ENCODE measurements at places on chromosomes 2 and 18.

DNA sequence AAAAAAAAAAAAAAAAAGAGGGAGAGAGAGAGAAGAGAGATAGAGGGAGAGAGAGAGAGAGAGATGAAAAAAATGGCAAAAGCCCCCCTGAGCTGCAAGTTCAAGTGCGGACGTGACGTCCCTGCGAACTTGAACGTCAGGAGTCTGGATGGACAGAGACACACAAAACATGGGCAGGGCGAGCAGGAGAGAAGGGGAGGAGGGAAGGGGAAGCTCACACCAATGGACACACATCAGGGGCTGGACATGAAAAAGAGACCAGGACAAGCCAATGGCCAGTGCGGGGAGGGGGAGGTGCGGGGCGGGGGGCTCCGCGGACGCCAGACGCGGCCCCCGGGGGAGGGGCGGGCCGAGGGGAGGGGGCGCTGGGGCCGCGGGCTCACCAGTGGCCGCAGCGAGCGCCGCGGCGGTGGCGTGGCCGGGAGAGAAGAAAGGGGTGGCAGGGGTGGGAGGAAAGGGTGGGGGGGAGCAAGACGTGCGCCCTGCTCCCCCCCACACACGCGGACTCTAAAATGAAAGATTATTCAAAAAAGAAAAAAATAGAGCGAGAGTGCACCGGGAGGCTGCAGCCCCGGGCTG lies at the start of gene BCL11A:
TSS of gene BCL11A (minus strand) at position 160 of the 579 bp plus-strand sequence. CDS start 384 bp downstream, outside the sequence.
- DNase-seq, result no peak

GRCh38 chr2:56613254-56613653 lies 429.5 kb downstream of the CCDC85A start:
- no peak for DNase-seq

- no peak for DNase-seq
These were observed 13.3 kb downstream of the MRPL44 start for GRCh38 chr2:223970343-223971128.

DNA sequence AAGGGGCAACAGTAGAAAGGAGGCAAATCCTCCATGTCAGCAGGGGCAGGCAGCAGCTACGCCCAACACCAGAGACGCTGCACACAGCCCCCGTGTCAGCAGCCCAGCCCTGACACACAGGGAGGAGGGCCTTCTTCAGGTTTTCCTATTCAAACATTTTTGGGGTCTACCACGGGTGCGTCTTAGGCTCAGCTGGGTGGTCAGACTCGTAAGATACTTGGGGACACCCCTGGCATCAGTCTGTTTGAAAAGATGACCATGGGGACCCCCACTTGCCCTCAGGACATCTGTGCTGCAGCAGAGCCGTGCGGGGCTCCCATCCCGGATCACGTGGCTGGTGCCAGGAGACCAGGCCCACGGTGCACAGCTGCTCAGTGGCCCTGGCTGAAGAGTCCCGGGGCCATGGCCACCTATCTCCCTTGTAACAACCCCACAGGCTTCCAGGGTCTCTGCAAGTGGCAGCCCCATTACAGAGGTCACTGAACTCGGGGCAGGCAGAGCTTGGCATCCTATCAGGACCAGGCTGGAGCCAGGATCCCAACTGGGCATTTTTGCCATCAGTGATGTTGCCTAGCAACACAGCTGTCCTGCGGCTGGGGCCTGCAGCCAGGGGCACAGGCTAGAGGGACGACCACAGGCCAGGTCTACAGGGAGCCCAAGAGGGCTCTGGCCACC lies 82.5 kb downstream of the EDAR start:
- DNase-seq, result no peak

DNA sequence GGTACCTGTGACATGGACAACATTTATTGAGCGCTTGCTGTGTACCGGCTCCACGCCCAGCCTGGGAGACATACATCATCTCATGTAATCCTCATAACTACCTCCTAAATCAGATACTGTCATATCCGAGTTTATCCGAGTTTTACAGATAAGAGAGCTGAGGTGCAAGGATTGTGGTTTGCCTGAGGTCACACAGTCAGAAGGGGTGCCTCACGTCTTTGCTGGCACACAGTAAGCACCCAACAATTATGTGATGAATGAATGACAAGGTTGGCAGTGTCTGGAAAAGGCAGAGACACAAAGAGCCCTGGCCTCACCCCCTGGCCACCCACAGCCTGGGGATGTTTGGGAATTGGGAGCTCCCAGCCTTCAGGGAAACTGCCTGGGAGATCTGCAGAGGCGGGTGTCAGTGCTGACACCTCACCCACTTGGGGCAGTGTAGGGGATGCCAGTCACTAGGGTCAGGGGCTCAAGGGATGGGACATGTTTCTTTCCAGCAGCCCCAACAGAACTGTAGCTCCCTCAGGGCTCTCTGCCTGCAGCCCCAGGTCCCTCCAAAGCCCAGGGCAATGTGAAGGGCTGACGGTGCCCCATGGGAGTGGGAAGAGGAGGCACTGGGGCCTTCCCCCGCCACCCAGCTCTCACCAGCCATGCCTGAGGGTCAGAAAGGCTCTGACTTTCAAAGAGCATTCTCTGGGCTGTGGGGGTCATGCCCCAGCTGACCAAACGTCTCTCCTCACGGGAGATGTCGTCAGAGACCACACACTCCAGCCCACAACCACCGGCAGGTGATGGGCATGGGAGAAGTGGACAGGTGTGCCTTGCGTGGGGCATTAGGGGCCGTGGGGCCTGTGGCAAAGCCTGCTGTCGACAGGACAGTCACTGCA lies 157.5 kb downstream of the ZFP36L2 start:
- DNase-seq, result peak; percentile 66

- DNase-seq, result no peak
These were observed 146.4 kb upstream of the HAAO start for GRCh38 chr2:42938671-42939370.

DNA sequence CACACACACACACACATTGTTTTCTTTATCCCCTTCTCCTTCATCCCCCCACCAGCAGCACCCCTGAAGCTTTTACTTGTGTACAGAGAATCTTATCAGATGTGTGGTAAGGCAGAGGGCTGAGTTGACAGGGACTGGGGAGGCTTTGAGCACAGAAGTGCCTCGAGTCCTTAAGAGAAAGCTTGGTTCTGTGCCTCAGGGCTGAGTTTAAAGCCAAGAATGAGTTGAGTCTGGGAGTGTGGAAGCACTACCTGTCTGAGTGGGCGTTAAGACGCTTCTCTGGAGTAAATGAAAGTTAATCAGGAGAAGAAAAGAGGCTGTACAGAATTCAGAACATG lies 2.7 kb downstream of the ID2 start:
- no peak for DNase-seq

DNA sequence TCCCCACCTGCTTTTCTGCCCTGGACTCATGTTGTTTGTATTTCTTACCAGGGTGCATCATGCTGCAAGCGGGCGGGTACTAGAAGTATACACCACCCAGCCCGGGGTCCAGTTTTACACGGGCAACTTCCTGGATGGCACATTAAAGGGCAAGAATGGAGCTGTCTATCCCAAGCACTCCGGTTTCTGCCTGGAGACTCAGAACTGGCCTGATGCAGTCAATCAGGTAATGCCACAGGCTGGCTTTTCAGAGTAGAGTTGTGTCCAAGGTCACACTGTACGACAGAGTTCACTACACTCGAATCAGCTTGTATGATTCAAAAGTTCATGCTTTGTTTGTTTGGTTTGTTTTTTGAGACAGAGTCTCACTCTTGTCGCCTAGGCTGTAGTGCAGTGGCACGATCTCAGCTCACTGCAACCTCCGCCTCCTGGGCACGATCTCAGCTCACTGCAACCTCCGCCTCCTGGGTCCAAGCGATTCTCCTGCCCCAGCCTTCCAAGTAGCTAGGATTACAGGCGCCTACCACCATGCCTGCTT lies 19.4 kb downstream of the SRSF7 start:
- no peak for DNase-seq

DNA sequence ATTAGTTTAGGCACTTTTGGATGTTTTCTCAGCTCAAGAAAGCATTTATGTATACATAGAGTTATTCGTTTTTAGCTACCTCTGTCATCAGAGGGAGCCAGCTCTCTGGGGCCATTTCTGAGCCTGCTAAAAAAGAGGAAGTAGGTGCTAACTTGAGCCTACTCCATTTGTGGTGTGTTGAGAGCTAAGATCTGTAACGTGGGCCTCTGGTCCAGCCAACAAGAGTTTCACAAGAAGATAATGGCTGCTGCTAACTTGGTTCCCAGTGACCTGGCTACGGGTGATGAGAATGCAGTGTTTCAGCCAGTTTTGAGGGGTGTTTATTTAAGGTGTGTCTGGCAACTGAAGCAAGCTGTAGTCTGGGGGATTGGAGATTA lies 182.5 kb downstream of the PRKCE start:
- no peak for DNase-seq

GRCh38 chr2:46848447-46848846 lies 67.2 kb downstream of the MCFD2 start:
- peak; percentile 86 for DNase-seq

- DNase-seq, result no peak
These were observed 60.1 kb downstream of the CWC22 start for GRCh38 chr2:179946810-179947615.

- DNase-seq, result no peak
These were observed 328.2 kb downstream of the SETBP1 start for GRCh38 chr18:45008694-45009413.

- peak; percentile 76 for DNase-seq
These were observed 12.8 kb downstream of the ALPG start for GRCh38 chr2:232419245-232420072.

DNA sequence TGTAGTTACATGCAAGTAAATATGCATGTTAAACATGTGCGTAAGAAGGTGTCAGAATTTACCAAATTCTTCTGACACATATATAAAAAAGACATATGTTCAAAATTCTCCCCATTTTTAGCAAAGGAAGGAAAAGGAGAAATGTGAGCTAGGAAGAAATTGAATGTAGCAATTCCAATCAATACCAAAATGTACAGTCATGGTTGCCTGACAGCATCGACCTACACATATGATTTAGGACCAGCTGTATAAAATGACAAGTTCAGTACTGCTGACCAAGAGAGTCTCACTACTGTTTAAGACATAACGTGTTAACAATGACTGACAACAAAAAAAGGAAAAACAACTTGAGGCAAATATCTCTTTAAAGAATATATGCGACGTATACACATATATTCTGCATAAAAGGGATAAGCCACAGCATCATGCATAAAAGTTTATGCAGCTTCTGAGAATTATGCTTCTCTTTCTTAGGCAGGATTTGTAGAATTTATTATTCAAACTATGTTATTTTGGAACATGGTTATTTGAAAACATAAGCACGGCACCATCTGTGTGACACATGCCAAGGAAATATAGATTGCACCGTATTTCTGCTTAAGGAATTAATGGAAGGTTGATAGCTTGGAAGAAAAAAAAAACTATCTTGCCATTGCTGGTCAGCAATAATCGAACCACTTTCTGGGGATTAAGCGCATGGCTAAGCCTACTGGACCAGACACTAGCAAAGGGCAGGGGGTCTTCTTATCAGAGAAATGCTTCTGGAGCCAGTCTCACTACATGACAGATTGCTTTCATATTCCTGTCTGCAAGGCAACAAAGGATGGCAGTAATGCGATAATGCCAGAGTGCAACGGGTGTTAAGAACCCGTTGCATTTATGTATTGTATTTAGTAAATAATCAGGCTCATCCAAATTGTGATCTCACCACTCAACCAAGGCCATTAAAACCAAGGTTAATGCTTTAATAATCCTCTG lies 154.0 kb downstream of the WDPCP start:
- no peak for DNase-seq

DNA sequence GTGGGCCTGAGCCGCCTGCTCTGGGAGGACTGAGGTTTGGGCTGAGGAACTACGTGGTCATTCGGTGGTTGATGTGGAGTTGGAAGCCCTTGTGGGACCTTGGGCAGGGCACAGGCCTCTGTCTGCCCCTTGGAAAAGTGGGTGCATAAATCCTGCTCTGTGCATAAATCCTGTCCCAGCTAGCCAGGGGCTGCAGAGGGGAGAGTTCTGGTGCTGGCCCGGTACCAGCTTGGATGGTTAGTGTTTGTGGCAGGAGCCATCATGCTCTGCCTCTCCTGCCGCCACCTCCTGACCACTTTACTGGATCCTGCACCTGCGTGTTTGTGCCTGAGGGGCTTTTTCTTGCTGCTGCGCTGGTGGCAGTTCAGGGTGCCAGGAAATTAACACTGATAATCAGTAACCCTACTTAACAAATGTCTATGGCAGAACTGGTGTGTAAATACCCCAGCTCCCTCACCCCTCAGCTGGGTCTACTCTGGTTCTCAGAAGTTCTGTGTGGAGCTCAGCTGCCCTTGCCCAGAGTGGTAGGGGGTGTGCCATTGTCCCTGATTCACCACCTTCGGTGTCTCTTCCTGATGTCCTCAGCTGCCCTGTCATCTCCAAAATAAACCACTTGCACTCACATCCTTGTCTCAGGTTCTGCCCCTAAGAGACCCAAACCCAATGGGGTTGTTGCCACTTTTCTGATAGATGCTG lies 156.8 kb downstream of the GLI2 start:
- peak; percentile 51 for DNase-seq

GRCh38 chr18:21452796-21453510 lies 147.6 kb downstream of the ESCO1 start:
- DNase-seq, result no peak

DNA sequence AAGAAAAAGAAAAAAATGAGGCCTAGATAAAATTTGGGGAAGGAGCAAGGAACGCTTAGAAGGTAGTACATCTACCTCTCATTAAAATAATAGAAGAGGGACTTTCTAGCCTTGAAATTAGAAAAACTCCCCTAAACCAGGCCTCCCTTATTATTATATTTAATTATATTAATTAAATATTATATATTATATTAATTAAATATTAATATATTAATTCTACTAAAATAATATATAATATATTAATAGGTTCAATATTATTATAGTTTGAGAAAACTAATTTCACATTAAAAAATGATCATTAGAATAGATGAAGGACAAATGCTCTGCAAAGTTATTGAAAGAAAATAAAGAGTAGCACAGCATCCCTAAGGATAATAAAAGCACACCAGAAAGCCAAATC lies 449.4 kb downstream of the NBAS start:
- no peak for DNase-seq

GRCh38 chr2:49973917-49974368 lies 819.6 kb upstream of the FSHR start:
- DNase-seq, result peak; percentile 83

GRCh38 chr2:46306330-46306751 lies 9.1 kb downstream of the EPAS1 start:
- DNase-seq, result no peak

GRCh38 chr18:30492552-30493129 lies 549.9 kb downstream of the DSC3 start:
- no peak for DNase-seq

DNA sequence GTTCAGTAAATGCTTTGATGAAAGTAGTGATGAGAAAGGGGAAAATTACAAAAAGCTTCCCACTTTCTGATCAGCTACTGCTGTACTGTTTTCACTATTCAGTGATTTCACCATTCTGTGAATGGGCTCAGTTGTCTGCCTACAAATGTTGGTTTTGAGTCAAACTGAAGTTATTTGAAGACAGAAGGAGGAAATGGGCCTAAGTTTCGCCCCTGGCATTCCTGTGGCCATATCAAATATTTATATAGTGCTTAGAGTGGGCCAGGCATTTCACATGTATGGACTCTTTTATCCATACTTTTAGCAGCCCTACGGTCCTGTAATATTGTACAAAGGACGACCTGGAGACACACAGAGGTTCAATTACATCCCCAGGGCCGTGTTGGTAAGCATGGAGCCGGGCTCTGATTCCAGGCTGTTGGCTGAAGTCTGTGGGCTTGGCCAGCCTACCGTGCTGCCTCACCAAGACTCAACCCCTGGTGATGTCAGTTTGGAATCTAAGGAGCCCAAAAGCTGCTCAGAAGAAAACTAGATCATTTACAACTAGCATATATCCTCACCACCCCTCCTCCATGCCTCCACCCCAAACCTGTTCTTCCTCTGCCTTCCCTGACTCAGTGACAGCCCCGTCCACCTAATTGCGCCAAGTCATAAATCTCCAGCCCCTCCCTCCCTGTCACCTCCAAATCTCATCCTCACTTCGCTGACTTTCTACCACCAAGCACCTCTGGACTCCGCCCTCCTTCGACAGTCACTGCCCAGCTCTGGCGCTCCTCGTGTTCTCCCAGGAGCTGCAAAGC lies 10.1 kb upstream of the GRHL1 start:
- DNase-seq, result no peak
